KG1 (cell line): ENCODE measurements at places on chromosomes 7 and 10.

DNA sequence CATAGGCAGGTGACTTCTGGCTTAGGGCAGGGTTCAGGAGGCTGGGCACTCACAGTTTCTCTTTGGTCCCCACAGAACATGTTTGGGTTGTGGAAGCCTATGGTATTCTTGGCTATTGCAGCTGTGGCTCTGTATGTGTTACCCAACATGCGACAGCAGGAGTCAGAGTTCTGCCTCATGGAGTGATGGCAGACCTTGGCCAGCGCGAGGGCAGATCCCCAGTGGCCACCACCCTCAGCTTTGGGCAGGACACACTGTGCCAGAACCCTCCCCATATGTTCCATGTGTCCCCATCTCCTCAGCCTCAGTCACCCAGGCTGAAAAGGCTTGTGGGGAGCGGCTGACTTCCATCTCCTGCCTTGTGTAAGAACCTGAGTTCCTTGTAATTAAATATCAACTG is 8.5 kb upstream of the FLNC start:
- no peak for DNase-seq

GRCh38 chr7:155219947-155220769 is 77.5 kb upstream of the INSIG1 start:
- DNase-seq: no peak

DNA sequence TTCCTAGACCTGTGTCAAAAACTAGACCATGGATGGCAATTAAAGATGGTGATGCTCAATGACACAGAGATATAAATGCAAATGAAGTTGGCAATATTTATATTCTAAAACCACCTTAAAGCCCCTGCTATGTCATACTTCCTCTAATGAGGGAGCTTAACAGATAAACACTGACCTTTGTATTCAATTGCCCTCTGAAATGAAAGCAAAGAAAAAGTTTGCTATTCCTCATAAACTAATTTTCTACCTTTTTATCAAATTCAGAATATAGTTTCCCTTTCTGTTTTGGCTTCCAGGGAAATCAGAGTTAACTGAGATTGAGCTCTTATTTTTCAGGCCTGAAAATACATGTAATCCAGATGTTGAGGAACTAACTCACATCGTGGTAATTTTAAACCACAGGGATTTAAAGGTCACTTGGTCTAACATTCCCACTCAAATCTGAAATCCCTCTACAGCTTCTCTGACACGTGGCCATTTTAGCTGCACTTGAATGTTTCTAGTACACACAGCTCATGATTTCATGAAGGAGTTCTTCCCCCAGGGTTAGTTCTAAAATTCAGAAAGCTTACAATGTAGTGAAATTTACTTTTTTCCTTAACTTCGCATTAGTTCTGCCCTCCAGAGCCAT is 37.9 kb upstream of the ABCB5 start:
- DNase-seq: no peak

- no peak for DNase-seq
Observed at GRCh38 chr7:155669717-155670505, 25.4 kb downstream of the RBM33 start.

DNA sequence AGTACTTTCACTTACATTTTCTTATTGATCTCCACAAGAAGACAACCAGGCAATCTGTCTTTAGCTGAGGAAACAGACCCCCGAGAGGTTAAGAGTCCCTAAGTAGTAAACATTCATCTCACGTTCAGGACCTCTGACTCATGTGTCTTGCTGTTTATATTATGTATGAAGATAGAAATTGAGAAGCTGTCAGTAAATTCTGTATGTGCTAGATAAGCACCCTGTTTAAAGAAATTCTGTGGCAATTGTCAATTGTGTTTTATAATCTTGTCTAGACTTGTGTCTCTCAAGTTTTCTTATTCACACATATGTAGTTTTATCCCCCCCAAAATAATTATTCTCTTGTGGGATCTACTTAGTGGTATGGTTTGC is 14.5 kb downstream of the ADK start:
- no peak for DNase-seq

- DNase-seq: no peak
Observed at GRCh38 chr7:51316262-51316665, 345 bp downstream of the COBL start.

GRCh38 chr10:109746861-109747260 is 176.4 kb downstream of the XPNPEP1 start:
- DNase-seq: no peak

- DNase-seq: no peak
Observed at GRCh38 chr10:123666318-123667236, at the start of gene GPR26. GPR26 (plus strand) TSS chr10:123666355; CDS start chr10:123666408, 53 bp downstream.

DNA sequence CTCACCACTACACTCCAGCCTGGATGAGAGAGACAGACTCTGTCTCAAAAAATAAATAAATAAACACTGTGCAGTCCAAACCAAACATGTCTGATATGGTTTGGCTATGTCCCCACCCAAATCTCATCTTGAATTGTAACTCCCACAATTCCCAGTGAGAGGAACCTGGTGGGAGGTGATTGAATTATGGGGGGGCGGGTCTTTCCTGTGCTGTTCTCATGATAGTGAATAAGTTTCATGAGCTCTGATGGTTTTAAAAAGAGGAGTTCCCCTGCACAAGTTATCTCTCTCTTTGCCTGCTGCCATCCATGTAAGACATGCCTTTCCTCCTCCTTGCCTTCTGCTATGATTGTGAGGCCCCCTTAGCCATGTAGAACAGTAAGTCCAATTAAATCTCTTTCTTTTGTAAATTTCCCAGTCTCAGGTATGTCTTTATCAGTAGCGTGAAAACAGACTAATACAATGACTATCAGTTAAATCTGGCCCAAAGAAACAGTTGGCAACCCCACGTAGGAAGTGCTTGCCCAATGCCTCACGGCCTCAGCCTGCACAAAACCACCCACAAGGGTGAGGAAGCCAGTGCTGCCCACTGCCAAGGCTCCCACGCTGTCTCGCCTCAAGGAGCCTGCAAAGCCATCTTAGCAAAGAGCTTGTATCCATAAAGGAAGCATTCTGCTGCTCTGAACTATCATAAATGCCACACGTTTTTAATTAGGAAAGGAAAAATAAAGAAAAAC is 64.7 kb downstream of the PIK3AP1 start:
- DNase-seq: no peak

GRCh38 chr10:58797356-58797755 is 284.7 kb downstream of the BICC1 start:
- DNase-seq: no peak

DNA sequence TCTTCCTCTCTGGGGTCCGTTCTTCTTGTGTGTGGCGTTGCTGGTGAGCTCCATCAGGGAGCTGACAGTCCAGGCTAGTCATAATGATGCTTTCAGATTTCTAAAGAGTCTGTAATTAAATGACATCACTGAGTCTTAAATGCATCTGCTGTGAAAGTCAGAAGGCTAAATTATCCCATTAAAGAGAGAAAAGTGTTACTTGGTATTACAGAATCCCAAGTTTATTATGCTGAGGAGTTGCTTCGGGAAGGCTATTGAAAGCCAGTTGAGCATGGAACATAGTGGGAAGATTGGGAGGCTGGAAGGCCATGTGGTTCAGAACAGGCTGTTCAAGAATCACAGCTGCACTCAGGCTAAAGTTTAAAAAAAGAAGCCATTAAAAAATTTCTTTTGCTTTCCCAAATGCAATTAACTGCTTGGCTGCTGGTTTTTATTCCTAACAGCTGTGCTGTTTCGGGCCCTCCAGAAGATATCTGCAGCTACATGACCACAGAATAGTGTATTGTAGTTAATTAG is 342.6 kb upstream of the LRGUK start:
- no peak for DNase-seq
